ENCODE measurements at places on chromosomes 3 and 15. TPM values are rescaled to one million over a fixed set of nuclear protein-coding genes. Genes with fewer than 3 reads are reported as not detected.

BCL2A1 gene
- total RNA-seq: 0.49 TPM

AMT gene
- 3.9 TPM for total RNA-seq

NECTIN3 gene
- 134 TPM for total RNA-seq

SLC6A11 gene
- 35.2 TPM for total RNA-seq

SHC4 gene
- total RNA-seq: 5.4 TPM

CA12 gene
- total RNA-seq: 10.3 TPM

CPB1 gene
- not detected for total RNA-seq

APEH gene
- 47.0 TPM for total RNA-seq

A4GNT gene
- total RNA-seq: not detected

STOML1 gene
- total RNA-seq: 30.2 TPM

SPESP1 gene
- 0.25 TPM for total RNA-seq

ECE2 gene
- total RNA-seq: 2.7 TPM
